ENCODE measurements at places on chromosomes 4 and X.

DNA sequence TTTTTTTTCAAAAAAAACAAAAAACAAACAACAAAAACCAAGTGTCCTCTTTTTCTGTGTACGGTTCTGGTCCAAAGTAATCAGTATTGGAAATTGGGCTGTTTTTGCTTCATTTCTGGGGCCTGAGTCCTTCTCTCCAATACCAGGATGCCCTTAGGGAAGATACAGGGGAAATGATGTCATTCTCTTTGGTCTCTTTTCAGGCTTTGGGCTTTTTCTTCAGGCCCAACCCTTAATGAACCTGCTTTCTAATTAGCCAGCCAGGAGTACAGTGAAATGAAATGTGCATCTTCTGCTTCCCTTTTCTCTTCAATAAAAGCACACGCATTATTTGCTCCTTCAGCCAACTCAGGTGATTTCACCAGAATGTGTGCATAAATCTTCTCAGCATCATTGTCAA, 52.6 kb upstream of the RBPJ start:
- DNase-seq = no peak

DNA sequence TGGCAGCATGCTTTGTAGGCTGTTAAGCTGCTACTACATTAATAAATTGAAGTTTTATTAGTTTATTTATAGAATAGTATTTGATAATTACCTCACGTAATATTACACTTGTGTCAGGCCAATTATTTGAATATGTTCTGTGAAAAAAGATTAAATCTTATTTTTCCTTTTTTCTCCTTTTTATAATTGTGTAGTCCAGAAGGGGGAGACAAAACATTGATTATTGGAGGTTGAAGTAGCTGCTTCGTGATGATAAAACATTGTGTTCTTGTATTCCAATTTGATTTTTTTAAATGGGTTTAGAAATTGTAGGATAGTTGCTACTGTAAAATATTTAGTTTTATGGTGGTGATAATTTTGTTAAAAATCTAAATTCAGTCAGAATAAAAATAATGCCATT, 85.7 kb downstream of the DIAPH2 start:
- DNase-seq = peak; percentile 52

DNA sequence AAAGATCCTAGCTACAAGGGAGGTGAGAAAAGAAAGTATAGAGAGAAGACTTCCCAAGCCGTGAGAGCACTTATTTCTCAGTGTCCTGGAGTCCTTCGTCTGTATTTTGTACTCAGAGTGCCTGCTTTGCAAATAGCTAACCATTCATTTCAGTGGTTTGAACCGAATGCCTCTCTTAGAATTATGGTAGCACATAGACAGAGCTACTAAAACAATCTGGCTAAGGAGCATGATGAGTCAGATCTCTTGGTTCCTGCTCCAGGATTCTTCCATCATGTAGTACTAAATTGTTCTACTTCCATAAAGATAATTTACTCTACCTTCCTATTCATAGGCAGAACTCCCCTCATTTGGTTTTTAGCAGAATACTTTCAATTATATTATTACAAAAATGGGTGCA, 946.6 kb downstream of the STIM2 start:
- DNase-seq = no peak

- DNase-seq = no peak
These were observed 88.2 kb upstream of the CAMK2D start for GRCh38 chr4:113849771-113850170.

- DNase-seq = no peak
These were observed 83.6 kb upstream of the PGRMC2 start for GRCh38 chr4:128371001-128371777.
